ENCODE measurements at places on chromosomes 1 and 21.

DNA sequence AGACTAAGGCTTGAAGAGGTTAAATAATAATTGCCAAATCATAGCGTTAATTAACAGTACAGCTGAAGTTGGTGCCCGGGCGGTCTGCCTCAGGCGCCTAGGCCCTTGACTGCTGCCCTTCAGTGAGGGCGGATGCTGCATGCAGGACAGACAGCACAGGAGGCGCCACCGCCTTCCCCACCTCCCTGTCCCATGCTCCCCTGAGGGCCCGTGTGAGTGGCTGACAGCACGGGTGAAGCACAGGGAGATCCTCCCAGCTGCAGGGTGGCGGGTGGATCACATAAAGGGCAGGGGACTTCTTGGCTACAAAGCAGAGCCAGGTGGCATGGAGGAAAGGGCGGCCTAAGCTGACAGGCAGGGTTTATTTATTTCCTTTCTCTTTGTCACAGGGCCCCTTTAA, 49.1 kb downstream of the DDX20 start:
- DNase-seq = no peak

- DNase-seq = no peak
Measured at GRCh38 chr1:76084029-76084627, 9.6 kb downstream of the ST6GALNAC3 start.

DNA sequence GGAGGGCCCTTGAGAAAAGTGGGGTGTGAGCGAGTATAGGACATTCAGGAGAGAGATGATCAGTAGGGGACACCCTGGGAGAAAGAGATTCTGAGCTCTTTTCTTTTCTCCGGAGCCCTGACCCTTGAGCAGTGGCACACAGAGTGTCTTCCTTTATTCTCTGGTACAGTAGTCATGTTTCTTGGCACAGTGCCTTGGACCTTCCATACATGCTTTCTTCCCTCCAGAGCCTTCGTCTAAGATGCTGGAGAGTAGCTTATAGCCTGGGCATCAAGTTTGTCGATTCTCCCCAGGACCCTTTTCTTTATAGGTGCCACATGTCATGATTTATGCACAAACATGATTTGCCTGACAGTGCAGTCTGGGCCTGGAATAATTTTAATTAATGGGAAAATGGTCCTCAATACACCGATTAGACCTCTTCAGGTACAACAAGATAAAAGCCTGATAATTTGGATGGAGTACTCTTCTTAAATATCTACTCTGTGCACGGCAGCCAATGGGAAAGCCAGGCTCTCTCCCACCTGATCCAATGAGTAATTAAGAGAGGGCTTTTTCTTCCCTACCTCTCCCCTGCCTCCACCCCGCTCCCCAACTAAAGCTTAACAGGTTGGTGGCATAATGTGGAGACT, at the start of gene TBX19:
TBX19 (plus strand) TSS at position 582 of the 632 bp plus-strand sequence. CDS start 214 bp downstream, outside the sequence.
- DNase-seq = no peak

DNA sequence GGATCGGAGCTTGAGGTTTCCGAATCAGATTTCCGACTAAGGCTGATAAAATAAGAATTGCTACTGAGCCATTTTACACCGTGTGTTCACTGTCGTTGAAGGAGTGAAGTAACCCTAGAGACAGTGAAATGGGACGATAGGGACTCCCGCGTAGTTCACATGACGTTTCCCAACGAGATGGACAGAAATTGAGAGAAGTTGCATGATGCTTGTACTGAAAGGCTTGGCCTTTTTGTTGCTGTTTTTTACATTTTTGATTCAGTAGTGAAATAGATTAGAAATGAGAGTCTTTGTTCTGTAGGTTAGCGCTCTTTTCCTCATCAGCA, 1.2 kb downstream of the KHDRBS1 start:
- DNase-seq = no peak

GRCh38 chr1:7767176-7767575, 3.9 kb upstream of the VAMP3 start:
- no peak for DNase-seq

DNA sequence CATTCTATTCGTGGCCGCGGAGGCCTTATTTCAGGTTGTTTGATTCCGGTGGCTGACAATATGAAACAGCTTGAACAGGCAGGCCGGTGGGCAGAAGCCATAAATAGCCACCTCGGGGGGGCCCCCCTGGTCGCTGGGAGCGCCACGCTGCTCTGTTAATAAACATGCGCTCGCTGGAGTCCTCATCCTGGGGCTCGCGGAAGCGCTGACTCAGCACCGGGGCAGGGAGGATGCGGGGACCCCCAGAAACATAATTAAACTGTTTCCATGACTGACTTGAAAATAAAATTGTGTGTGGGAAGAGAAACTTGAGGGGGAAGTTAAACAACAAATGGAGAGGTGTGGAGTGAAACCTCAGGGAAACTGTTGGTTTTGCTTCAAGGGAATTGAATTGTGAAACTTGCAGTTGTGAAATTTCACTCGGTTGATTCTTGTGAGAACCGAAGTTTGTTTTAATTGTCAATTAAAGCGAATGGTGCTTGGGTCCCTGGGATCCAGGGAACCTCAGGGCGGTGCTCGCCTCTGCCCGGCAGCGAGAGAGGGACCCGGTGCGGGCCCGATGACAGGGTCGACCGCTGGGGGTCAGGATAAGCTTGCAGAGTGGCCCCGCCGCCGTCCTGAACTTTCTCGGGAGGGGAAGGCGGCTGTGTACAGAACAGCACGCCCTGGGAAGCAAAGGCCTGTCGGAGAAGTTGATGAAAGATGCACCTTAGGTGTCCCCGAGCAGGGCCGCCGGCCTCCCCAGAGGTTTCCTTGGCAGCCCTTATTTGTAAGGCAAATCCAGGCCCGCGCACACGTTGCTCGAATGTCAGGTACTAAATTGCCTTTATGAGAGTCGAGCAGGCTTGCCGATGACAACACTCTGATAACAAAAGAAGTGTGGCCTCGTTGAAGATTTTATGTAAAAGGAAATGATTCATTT, 176.9 kb upstream of the LMO4 start:
- no peak for DNase-seq

- peak; percentile 60 for DNase-seq
Measured at GRCh38 chr1:55275151-55275748, 60.1 kb upstream of the USP24 start.

DNA sequence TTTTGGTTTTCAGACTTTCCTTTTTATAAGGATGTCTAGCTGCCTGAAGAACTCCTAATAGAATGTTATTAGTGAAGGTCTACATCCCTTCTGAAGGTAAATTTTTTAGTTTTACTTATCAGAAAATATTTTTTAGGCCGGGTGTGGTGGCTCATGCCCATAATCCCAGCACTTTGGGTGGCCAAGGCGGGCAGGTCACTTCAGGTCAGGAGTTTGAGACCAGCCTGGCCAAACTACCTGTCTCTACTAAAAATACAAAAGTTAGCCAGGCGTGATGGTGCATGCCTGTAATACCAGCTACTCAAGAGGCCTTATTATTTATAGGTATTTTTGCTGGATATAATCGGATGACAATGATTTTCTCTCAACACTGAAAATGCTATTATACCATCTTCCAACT, 181.9 kb upstream of the KCNK2 start:
- DNase-seq = no peak

GRCh38 chr1:181743878-181744312, 260.6 kb downstream of the CACNA1E start:
- peak; percentile 56 for DNase-seq

DNA sequence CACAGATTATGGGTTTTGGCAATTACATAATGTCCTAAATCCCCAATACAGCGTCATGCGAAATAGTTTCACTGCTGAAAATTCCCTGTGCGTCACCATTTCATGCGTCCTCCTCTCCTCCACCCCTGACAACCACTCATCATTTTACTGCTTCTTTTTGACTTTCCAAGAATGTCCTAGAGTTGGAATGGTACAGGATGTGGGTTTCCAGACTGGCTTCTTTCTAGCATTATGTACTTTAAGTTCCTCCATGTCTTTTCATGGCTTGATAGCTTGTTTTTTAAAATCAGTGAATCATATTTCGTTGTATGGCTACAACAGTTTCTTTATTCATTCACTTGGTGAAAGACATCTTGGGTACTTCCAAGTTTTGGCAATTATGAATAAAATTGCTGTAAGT, 7.4 kb downstream of the NBPF3 start:
- DNase-seq = no peak

DNA sequence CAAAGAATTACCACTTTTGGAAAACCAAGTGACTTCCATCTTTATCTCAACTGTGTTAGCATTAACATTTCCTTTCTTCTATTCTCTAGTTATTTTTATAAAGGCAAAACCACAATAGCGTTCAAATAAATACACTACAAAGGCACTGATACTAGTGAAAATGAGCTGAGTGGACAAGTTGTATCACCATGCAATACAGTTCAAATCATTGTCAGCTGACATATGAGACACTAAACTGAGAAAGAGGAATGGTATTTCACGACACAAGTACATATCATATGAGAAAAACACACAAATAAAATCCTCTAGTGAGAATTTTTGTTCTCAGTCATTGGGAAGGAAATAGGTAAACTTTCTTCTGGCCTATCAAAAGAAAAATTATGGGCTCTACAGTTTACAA, 26.2 kb downstream of the ENAH start:
- no peak for DNase-seq

DNA sequence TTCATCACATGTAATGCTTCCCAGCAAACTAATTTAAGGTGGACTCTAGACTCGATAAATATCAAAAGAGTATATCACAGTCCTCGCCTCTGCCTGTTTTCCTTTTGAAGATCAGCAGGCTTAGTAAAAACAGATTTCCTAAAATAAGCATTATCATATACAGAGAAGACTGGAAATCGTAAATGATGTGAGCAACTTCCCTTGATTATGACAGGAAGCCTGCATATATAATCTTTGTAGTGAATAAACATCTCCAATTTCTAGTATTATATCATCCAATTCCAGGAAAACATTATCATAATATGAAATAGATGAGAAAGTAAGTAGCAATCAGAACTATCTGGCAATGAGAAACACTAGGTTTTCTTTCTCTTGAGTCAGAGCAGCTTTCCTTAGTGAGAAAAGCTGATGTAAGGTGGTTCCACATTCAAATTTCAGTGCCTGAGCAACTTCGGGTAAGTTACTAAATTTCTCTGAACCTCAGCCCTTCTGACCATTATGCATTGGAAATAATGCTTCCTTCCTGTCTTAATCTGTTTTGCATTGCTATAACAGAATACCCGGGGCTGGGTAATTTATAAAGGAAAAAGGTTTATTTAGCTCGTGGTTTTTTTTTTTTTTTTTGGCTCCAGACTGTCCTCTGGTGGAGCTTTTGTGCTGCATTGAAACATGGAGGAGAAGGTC, 12.6 kb upstream of the POU2F1 start:
- DNase-seq = no peak

- no peak for DNase-seq
Measured at GRCh38 chr1:64172458-64172983, 30.9 kb upstream of the UBE2U start.

- no peak for DNase-seq
Measured at GRCh38 chr1:228363686-228364067, 43.0 kb downstream of the TRIM11 start.

DNA sequence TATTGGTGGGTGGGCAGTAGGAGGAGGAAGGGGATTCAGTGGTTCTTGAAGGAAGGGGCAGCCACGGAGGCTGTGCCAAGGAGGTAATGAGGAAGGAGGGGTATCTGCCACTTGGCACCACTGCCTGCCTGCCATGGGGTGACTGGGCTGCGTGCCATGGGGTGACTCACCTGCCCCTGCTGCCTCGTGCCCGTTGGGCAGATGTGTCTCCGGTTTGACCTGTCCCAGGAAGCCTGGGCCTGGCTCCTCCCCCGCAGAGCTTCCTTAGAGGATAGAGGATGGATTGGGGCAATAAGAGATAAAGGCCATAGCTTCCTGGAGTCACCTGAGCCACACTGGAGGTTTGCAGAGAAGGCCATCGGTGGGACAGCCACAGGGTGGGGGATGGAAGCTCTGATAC, 1.7 kb downstream of the PADI3 start:
- no peak for DNase-seq

DNA sequence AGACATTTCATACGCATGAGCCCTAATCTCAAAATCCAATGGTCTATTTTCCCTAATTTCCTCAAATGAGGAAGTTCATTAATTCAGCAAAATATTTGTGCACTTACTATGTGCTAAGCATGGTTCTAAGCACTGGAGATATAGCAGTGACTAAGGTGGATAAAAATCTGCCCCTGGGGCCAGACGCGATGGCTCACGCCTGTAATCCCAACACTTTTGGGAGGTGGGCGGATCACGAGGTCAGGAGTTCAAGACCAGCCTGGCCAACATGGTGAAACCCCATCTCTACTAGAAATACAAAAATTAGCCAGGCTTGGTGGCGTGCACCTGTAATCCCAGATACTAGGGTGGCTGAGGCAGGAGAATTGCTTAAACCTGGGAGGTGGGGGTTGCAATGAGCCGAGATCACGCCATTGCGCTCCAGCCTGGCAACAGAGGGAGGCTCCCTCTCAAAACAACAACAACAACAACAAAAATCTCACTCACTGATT, 4.3 kb upstream of the MIIP start:
- no peak for DNase-seq

GRCh38 chr1:218891577-218891976, 282.1 kb upstream of the LYPLAL1 start:
- DNase-seq = no peak

DNA sequence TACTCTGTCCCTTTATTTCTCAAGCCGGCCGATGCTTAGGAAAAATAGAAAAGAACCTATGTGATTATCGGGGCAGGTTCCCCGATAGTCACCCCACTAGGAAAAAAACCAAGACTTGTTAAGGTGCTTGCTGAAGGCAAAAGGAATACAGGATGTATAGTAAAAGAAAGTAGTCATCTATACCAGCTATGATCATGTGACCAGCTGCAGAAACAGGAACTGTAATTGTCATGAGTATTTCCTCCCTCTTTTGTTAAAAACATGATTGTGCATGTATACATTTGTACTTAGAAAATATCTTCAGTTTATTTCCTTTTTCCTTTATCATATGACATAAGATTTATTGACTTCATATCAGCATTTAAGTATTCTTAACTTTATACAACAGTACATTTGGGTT, 30.5 kb downstream of the PIGK start:
- no peak for DNase-seq

- DNase-seq = no peak
Measured at GRCh38 chr1:171256940-171257606, 8.8 kb downstream of the FMO1 start.

Measured in globus pallidus (tissue), 1 donor.